ENCODE measurements at places on chromosomes 2 and 18.

- no peaks in the 10 kb centered on the region for H3K4me1 ChIP-seq
- H3K4me3 ChIP-seq, result no peak overlapping the region
- DNase-seq, result no peak
Measured at GRCh38 chr2:135775420-135775819, 33.8 kb downstream of the UBXN4 start.

DNA sequence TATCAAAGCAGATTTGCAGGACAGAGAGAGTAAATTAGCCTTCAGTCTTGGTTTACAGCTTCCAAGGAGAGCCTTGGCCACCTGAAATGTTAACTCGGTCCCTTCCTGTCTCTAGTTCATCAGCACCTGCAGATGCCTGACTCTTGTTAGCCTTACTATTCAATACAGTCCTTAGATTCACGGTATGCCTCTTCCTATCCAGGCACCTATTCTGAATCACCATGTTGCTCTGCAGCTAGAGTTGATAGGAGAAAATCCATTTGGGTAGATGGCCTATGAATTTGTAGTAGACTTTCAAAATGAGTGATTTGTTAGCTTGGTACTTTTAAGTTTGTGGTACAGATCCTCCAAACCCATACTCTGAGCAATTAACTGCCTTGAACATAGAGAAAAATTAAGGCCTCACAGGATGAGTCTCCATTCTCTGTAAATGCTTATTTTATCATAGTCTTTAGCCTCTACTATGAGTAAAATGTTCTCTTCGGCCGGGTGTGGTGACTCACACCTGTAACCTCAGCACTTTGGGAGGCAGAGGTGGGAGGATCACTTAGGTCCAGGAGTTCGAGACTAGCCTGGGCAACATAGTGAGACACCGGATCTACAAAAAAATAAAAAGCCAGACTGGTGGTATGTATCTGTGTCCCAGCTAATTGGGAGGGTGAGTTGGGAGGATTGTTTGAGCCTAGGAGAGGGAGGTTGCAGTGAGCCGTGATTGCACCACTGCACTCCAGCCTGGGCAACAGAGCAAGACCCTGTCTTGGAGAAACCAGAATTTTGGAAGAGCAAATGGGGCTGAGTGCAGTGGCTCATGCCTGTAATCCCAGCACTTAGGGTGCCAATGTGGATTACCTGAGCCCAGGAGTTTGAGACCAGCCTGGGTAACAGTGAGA is 32.9 kb downstream of the PTCD3 start:
- no peaks in the 10 kb centered on the region for H3K27me3 ChIP-seq
- no peak overlapping the region for H3K27ac ChIP-seq
- H3K4me1 ChIP-seq, result no peaks in the 10 kb centered on the region
- H3K4me3 ChIP-seq, result no peak overlapping the region

GRCh38 chr2:96389736-96390135 is 54.2 kb downstream of the NCAPH start:
- H3K4me1 ChIP-seq, result no peaks in the 10 kb centered on the region
- no peak overlapping the region for H3K4me3 ChIP-seq
- no peaks in the 10 kb centered on the region for H3K27me3 ChIP-seq
- no peaks in the 10 kb centered on the region for H3K36me3 ChIP-seq
- DNase-seq, result no peak

GRCh38 chr2:16217291-16217690 is 276.9 kb downstream of the MYCN start:
- peaks cover 33% of the 10 kb centered on the region for H3K4me1 ChIP-seq
- no peak for DNase-seq
- no peak overlapping the region for H3K27ac ChIP-seq
- H3K36me3 ChIP-seq, result no peaks in the 10 kb centered on the region
- H3K4me3 ChIP-seq, result no peak overlapping the region
- no peaks in the 10 kb centered on the region for H3K27me3 ChIP-seq

DNA sequence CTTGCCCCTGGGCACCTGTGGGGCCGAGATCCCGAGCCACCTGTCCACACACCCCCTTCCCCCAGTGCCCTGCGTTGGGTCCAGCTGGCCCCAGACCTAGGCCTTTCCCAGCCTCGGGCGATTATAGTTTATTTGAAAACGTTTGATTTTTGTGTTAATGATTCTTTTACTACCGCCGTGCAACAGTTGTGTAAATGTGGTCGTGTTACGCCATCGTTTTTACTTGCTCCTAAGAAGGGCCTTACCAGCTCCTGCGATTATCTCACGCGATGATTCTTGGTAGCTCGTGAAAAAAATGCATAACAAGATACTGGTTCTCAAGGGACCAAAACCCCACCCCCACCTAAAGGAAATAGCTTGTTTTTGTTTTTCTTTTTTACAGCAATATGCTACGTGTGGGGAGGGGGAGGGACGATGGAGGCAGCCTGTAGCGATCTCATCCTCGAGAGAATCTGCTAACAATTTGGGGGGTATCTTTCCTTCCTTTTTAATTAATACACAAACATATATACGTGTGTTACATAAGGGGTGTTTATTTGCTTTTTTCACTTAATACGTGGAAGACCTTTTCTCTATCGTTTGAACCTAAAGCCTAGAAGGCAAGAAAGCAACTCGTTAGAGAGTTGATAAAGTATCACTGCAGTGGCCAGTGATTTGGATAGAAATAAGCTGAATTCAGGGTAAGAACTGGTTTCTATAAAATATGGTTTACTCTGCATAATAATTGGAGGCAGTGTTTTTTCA is 1.0 kb downstream of the ZDBF2 start:
- peak overlapping the region; percentile 95 for H3K4me3 ChIP-seq
- DNase-seq, result no peak
- no peaks in the 10 kb centered on the region for H3K36me3 ChIP-seq
- H3K27ac ChIP-seq, result peak overlapping the region; percentile 87
- peaks cover 5% of the 10 kb centered on the region for H3K27me3 ChIP-seq

DNA sequence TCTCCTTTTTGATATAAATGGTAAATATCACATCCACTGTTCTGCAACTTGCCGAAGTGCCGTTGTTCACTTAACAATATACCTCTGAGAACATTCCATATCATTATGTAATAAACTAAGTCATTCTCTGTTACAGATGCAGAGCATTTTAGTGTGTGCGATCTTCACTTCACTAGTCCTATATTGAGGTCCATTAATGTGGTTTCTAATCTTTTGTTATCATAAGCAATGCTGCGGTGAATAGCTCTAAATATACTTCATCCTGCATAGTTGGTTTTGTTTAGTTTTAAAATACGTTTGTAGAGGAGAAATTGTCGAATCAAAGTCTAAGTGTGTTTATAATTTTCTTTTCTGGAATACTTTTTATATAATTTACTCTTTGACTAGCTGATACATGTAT is 280.3 kb upstream of the TRIB2 start:
- no peak overlapping the region for H3K4me3 ChIP-seq
- H3K27me3 ChIP-seq, result no peaks in the 10 kb centered on the region
- no peaks in the 10 kb centered on the region for H3K36me3 ChIP-seq

DNA sequence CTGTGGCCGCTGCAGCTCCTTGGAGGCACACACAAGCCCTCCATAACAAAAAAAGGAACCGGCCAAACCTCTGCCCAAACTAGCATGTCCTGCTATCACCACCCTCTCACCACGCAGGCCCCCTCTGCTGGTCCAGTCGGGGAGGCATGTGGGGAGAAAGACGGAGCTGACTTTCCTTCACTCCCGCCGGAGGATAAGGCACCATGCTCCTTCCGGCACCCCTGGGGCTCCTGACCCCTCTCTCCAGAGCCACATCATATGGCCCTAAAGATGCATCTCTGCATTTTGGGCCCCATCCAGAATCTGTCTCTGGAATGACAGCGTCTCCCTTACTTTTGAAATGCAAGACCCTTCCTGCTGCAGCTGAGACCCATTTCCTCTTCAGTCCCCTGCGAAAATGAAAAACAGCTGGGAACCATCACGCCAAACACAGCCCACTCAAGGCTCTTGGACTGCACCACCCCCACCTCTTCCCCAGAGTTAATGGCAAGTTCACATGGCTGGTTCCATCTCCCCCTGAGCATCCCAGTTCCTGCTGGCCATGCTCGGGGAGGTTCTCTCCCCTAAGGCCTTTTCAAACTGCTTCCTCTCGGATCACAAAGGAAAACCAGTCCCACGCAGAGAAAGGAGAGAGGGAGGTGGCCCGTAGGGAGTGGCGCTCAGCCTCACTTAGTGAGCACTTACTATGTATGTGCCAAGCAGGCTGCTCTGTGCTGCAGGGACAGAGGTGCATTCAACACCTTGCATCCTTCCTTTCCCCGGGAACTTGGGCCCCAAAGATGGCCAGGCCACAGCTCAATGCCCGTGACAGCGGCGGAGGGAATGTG is 35.2 kb upstream of the MLPH start:
- H3K4me1 ChIP-seq, result no peaks in the 10 kb centered on the region
- peak overlapping the region; percentile 59 for H3K4me3 ChIP-seq
- H3K36me3 ChIP-seq, result no peaks in the 10 kb centered on the region
- no peak for DNase-seq

DNA sequence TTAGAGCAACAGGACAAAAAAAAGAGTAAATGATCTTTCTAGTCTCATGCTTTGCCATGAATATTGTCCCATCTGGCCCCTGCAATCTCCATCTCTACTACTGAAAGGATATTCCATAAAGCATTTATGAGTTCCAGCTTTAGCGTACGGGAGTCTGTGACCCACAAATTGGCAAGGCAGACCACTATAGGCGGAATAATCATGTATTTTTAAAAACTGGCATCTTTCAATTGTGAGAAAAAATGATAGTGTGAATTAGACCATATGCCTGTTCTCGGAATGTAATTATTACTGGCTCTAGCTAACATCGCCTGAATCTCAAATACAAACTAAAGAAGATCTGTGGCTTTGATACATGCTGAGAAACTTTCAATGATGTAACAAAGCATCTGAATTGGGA is 738.1 kb upstream of the NXPH2 start:
- no peaks in the 10 kb centered on the region for H3K4me1 ChIP-seq
- no peaks in the 10 kb centered on the region for H3K27me3 ChIP-seq
- H3K4me3 ChIP-seq, result no peak overlapping the region
- no peaks in the 10 kb centered on the region for H3K36me3 ChIP-seq

- no peak for DNase-seq
- H3K27me3 ChIP-seq, result no peaks in the 10 kb centered on the region
- H3K27ac ChIP-seq, result no peak overlapping the region
- H3K36me3 ChIP-seq, result no peaks in the 10 kb centered on the region
- no peak overlapping the region for H3K4me3 ChIP-seq
Measured at GRCh38 chr2:182482511-182482910, 55.7 kb upstream of the PDE1A start.

DNA sequence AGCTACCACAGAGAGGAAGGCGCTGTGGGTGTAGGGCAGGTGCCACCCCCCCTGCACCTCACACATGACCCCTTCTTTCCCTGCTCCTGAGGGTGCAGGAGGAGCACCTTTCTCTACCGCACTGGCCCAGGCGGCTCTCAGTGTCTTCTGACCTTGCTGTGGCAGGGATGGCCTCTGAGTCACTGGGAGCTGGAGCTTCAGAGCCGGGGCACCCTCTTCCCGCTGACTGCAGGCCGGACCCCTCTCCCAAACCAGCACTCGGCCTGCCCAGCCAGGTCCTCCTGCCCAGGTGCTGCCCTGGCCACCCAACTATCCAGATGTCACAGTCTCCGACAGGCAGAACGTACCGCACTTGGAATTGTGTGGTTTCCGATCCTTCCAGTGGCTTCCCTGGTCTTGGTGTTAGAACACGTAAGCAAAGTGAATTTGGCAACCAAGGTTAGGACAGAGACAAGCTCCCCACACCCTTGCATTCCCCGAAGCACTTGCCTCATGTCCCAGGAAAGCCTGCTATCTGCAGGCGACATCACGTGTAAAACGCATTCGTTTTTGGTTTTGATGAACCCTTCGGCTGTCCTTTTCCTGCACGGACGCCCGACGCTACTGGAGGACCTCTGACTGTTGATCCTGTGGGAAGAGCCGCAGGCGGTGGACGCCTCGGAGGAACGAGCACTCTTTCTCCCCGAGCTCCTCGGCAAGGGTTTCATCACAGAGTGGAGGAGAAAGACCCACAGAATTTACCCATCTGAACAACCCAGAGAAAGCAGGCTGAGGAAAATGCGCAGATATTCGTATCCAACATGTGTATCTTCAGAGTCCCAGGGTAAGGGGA is 24.7 kb upstream of the KCNG2 start:
- H3K4me1 ChIP-seq, result no peaks in the 10 kb centered on the region
- no peak overlapping the region for H3K4me3 ChIP-seq
- no peak overlapping the region for H3K27ac ChIP-seq
- H3K36me3 ChIP-seq, result no peaks in the 10 kb centered on the region

GRCh38 chr2:166032361-166032760 is 78.8 kb upstream of the TTC21B start:
- no peaks in the 10 kb centered on the region for H3K36me3 ChIP-seq
- no peak for DNase-seq
- H3K27me3 ChIP-seq, result no peaks in the 10 kb centered on the region
- peaks cover 3% of the 10 kb centered on the region for H3K4me1 ChIP-seq

DNA sequence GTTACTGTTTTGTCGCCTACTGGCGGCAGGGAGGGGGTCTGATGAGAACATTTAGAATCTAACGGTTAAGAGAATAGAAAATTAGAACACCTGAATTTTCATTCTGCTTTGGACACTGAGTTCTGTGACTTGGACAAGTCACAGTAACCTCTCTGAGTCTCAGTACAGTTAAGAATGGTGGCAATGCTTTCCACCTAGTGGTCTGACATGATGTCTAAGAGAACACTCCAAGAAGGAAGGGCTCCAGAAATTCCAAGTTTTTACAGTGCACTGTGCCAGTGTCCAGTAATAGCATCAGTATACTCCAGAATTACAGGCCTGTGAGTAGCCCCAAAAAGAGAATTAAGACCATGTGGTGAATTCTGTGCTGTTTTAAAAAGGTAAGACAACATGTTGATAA is 174.1 kb upstream of the ZFP36L2 start:
- H3K36me3 ChIP-seq, result peaks cover 12% of the 10 kb centered on the region
- H3K4me1 ChIP-seq, result peaks cover 1% of the 10 kb centered on the region
- no peak overlapping the region for H3K27ac ChIP-seq
- no peak for DNase-seq

- H3K36me3 ChIP-seq, result no peaks in the 10 kb centered on the region
- no peak overlapping the region for H3K27ac ChIP-seq
- no peaks in the 10 kb centered on the region for H3K4me1 ChIP-seq
- H3K27me3 ChIP-seq, result peaks cover 4% of the 10 kb centered on the region
- no peak overlapping the region for H3K4me3 ChIP-seq
Measured at GRCh38 chr2:198314559-198315153, 510.3 kb downstream of the PLCL1 start.

- no peaks in the 10 kb centered on the region for H3K4me1 ChIP-seq
- no peak for DNase-seq
- H3K36me3 ChIP-seq, result no peaks in the 10 kb centered on the region
- no peak overlapping the region for H3K27ac ChIP-seq
Measured at GRCh38 chr2:230564805-230565779, 147.6 kb upstream of the CAB39 start.

GRCh38 chr2:237806334-237806733 is 7.8 kb downstream of the RBM44 start:
- H3K4me3 ChIP-seq, result no peak overlapping the region
- no peaks in the 10 kb centered on the region for H3K36me3 ChIP-seq
- H3K27me3 ChIP-seq, result no peaks in the 10 kb centered on the region
- no peak overlapping the region for H3K27ac ChIP-seq

- H3K36me3 ChIP-seq, result peaks cover 1% of the 10 kb centered on the region
- no peaks in the 10 kb centered on the region for H3K4me1 ChIP-seq
- DNase-seq, result no peak
- H3K4me3 ChIP-seq, result no peak overlapping the region
- no peaks in the 10 kb centered on the region for H3K27me3 ChIP-seq
Measured at GRCh38 chr18:23217781-23218180, 82.5 kb downstream of the CABLES1 start.

Measured in neuronal stem cell (in vitro differentiated cells).